Pons (tissue), 1 donor: ENCODE measurements at places on chromosomes 13 and 19.

GRCh38 chr19:51695702-51696315 is 2.7 kb downstream of the SPACA6 start:
- no peak for DNase-seq

DNA sequence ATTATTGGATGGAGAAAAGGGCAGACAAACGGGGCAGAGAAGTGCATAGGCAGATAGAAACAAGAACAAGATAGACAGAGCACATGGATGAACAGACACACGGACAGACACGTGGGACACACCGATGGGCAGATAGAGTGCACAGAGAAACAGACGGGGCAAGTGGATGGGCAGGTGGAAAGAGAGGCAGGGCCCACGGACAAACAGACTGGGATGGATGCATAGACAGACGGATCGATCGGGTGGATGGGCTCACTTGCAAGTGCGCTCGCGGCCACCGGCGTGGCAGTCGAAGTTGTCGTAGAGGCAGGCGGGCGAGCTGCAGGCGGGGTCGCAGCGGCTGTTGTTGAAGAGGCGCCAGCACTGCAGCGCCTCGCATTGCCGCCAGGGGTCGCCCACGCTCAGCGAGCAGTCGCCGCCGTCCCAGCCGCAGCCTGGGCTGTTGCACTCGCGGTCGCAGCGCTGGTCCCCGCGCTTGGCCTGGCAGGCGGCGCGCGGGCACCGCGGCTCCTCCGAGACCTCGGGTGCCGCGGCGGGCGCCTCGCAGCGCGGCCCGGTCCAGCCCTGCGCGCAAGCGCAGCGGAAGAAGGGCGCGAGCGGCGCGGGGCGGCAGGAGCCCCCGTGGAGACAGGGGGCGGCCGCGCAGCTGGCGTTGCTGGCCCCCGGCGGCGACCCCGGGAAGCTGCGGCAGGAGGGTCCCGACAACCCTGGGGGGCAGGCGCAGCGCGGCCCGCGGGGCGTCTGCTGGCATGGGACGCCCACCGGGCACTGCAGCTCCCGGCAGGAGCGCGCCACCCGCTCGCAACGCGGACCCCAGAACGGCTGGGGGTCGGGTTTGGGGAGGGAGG is 23.3 kb downstream of the NOTCH3 start:
- DNase-seq, result peak; percentile 36

DNA sequence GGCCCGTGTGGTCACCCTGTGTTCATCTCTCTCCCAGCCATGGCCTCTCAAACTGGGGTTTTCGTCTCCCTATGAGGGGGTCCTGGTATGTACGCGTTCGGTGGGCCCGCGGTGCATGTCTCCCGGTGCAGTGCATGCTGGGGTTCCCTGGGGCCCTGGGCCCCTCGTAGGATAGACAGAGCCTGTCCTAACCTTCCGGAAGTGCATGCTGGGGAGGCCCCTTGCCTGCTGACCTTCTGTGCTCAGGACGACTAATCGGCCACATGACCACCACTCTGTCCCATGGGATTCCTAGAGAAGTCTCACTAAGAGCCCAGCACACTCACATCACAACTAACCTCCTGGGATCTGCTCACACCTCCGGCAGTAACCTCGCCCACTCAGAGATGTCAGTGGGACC is 4.9 kb upstream of the USE1 start:
- no peak for DNase-seq

DNA sequence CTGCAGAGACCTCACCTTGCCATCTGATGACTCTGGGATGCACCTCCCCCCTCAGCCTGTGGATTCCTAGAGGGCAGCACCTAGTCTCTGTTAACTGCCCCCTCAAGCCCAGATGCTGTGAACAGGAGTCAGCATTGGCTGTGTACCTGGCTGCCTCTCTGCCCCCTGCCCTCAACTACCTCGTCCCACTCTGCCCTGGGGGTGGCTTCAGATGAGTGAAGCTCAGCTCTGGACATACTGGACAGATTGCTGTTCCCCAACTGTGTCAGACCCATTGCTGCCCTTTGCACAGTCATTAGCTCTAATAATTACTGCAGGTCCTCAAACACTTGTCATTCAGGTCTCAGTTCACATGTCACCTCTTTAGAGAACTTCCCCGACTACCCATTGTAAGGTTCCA is 182.1 kb upstream of the TSHZ3 start:
- DNase-seq, result no peak

- DNase-seq, result no peak
These were observed 306.9 kb downstream of the KLF5 start for GRCh38 chr13:73365681-73366080.

- DNase-seq, result no peak
These were observed 67.6 kb downstream of the UFM1 start for GRCh38 chr13:38417241-38417640.

- peak; percentile 19 for DNase-seq
These were observed 121.8 kb downstream of the KCTD12 start for GRCh38 chr13:76764429-76764828.

GRCh38 chr19:37997911-37998344 is 90.9 kb downstream of the SIPA1L3 start:
- no peak for DNase-seq

DNA sequence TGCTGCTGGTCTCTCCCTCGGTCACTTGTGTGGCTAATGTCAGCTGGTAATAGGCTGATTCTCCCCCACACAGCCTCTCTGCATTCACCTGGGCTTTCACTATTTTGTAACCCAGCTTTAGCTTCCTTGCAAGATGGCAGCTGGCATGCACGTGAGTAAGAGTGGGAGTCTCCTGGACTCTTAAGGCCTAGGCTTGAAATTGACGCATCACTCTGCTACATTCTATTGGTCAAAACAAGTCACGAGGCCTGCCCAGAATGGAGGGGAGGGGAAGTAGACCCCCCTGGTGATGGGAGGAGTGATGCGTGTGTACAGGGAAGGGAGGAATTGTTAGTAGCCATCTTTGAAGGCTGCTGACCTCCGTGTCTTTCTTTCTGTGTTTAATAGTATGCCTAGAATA is 24.9 kb upstream of the PNMA8B start:
- DNase-seq, result no peak

DNA sequence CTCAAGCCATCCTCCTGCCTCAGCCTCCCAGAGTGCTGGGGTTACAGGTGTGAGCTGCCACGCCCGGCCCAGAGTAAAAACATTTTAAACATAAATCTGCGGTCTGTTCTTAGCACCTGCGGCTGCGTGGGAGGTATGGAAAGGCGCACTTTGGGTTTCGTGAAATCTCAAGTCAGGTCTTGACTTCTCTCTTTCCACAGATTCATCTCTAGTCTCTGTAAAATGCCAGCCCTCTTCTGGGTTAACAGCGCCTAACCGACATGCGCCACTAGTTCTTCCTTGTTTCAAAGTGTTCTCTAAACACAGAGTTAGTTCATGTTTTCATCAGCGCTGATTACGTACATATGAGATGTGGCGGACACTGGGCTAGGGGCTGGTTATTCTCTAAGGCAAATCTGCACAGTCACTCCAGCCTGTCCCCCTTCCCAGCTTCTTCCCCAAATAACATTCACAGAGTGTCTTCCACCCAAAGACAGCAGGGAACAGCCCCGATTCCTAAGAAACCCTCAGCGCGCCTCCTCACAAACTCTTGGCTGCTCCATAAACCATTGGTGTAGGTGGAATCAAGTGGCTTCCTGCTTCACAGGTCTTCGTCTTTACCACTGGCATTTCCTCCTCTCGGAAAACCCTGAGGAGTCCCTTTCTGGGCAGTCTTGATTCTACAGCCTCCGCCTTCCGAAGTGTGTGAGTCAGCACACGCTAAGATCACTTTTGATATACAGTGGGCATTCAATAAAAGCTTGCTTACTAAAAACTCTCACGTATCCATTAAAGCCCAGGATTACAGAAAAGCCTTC is 1.4 kb downstream of the PARP4 start:
- peak; percentile 54 for DNase-seq

DNA sequence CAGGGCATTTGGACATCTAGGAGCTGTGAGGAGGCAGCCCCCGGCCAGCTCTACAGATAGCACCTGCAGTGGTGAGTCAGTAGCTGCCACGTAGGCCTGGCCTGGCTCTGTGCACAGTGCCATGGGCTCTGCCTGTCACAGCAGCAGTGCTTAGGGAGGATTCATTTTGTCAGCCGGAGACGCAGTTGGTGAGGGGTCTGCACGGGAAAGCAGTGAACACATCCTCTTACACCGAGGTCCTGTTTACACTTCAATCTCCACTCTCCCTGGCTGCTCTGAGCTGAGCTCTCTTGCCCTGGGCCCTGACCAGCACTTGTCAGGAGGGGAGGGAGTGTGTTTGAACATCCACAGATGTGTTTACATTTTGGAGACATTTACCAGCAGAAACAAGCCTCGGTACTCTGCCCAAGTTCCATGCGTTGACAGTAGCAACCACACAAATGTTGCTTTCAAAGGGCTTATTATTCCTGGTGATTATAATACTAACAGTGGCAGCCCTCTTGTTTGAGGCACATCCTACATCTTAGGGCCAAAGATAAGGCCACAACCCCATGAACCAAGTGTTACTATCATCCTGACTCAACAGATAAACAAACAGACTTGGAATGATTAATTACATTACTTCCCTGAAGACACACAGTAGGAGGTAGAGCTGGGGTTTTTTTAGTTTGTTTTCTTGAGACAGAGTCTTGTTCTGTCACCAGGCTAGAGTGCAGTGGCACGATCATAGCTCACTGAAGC is 148.9 kb downstream of the USP12 start:
- peak; percentile 84 for DNase-seq

GRCh38 chr13:24652359-24652758 is 27.8 kb upstream of the ATP12A start:
- no peak for DNase-seq

DNA sequence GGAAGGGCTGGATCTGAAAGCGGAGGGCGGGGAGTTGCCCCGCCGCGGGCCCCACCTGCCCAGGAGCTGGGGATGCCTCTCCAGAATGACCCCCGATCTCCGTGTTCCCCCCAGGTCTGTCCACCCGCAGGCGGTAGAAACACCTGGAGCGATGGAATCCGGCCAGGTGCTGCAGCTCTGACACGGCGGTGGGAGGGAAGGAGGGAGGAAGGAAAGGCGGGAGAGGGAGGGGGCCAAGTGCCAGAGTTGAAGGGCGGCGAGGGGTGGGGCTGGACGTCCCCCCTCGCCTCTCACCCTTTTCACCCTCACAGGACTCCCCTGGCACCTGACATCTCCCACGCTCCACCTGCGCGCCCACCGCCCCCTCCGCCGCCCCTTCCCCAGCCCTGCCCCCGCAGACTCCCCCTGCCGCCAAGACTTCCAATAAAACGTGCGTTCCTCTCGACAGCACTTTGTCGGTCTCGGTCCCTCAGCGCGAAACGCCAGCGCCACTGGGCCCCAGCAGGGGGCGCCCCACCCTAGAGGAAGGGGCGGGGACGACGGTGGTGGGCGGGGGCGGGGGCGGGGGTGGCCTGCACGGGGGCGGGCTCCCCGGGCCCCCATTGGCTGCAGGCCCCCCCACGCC is 337 bp upstream of the FXYD7 start:
- DNase-seq, result no peak

- no peak for DNase-seq
These were observed 16.1 kb upstream of the TPT1 start for GRCh38 chr13:45356966-45357672.

DNA sequence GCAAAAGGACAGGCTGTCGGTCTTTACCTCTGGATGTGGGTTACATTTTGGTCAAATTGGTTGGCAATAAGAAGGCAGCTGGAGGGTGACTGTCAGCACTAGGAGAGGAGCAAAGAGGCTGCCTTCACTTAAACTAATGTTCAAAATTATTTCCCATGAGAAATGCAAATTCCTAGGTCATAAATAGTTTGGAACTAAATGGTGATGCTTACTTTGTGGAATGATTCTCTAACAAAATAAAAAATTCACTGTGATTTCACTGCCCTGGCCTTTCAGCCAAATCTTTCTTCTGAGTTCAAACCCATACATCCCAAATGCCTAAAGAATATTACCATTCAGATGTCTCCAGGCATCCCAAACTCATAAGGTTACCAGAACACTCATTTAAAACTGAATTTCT is 25.0 kb upstream of the OXGR1 start:
- no peak for DNase-seq

- DNase-seq, result no peak
These were observed 133.6 kb downstream of the KDM4B start for GRCh38 chr19:5102520-5102919.

GRCh38 chr13:93862259-93862658 is 617.2 kb downstream of the DCT start:
- DNase-seq, result no peak

DNA sequence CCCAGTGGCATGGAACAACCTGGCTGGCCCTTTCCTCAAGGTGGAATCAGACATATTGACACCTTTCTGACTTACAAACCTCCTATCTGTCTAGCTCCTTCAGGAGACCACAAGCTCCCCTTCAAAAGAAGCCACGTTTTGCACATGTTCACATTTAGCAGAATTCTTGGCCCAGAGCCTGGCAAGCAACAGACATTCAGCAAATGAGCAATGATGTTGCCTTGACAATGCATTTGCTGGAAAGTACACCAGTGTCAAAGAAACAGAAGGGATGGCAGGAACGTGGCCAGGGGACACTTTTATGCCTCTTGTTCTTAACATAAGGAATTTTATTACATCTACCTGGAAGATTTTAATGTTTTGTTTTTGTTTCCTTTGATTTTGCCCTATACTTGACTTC is 85.5 kb upstream of the FGF14 start:
- no peak for DNase-seq

- DNase-seq, result no peak
These were observed 120.5 kb downstream of the KATNAL1 start for GRCh38 chr13:30186634-30187415.

DNA sequence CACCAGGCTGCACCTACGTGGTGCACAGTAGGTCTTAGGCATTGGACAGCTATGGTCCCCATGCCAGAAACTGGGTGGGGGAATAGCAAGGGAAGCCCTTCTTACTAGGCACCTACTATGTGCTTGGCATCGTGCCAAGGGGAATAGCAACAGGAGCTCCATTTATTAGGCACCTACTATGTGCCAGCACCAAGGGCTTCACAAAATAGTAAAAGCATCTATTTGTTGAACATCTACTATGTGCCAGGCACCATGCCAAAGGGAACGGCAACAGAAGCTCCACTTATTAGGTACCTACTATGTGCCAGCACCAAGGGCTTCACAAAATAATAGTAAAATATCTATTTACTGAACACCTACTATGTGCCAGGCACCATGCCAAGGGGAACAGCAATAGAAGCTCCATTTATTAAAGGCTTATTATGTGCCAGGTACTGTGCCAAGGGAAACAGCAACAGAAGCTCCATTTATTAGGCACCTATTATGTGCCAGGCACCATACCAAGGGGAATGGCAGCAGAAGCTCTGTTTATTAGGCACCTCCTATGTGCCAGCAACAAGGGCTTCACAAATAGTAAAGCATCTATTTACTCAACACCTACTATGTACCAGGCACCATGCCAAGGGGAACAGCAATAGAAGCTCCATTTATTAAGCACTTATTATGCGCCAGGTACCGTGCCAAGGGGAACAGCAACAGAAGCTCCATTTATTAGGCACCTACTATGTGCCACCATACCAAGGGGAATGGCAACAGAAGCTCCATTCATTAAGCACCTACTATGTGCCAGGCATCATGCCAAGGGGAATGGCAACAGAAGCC is 108.5 kb downstream of the PTPRS start:
- no peak for DNase-seq

DNA sequence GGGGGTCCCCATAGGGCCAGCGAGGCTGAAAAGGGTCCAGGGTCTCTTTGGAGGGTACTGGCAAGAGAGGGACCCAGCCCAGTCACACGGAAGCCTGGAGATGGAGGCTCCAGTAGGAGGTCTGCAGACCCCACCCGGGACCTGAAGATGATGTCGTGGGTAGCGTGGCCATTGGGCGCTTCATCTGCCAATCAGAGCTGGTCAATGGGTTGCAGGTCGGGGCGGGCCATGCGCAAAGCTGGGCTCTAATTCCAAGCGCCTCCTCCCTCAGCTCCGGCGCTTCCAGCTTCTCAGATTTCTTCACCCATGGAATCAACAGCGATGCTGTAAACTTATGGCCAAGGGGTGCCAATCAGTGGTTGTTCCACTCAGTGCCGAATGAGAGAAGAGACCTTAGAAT is 10.9 kb downstream of the SIGLEC12 start:
- no peak for DNase-seq
